ENCODE measurements at places on chromosomes 11 and 22.

DNA sequence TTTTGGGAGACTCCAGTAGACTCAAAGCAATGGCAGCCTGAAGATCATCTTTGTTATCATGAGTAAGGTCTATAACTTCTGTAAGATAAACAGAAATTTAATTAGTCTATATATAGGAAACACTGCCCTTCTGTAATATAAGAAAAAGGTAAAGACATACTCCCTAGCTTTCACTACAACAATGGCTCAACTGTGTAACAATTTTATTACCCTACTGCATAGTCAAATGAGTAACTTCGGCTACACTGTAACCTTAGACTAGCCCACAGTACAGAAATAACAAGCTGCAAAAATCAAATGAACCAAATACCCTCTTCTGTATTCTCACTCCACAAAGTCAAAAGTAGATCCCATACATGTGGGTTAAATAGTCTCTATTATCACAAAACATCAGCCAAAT is 33.7 kb downstream of the USP28 start:
- no peak for DNase-seq

GRCh38 chr22:45740236-45740635 is 68.6 kb downstream of the ATXN10 start:
- peak; percentile 42 for DNase-seq

DNA sequence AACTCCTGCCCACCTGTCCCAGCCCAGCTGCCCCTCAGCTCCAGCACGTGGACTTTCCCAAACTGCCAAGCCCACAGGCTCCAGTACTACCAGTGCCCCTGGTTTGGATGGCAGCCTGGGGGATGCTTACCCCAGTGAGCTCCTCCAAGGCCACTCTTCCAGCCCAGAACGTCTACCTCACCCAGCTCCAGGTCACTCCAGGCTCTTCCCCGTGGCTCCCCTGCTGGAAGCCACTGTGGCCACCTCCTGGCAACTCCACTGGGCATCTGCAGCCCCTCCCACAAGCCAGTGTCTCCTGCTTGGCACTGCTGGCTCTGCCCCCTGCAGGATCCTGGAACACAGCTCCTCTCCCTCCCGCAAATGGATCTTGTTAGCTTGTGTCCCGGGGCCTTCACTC is 29.3 kb downstream of the LMO1 start:
- DNase-seq: no peak

- DNase-seq: no peak
These were observed 108.4 kb downstream of the RPL27A start for GRCh38 chr11:8790968-8791367.

DNA sequence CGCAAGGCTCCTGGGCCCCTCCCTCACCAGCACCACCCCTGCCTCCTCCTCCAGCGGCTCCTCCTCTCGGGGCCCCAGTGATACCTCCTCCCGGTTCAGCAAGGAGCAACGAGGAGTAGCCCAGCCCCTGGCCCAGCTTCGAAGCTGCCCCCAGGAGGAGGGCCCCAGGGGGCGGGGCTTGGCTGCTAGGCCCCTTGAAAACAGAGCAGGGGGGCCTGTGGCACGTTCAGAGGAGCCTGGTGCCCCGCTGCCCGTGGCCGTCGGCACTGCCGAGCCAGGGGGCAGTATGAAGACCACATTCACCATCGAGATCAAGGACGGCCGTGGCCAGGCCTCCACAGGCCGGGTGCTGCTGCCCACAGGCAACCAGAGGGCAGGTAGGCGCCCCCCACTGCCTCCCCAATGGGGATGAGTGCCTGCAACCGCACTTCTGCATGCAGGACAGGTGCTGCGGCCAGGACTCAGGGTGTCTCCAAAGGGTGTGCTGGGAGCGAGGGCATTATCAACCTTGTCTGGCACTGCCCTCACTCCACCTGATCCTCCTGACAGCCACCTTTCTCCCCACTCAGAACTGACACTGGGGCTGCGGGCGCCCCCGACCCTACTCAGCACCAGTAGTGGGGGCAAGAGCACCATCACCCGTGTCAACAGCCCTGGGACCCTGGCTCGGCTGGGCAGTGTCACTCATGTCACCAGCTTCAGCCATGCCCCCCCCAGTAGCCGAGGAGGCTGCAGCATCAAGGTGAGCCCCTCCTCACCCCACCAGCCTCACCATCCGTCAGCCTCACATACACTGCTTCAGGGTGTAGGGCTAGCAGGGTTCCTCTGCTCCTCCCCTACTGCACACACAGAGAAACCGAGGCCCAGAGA is 10.2 kb downstream of the SMTN start:
- no peak for DNase-seq

- no peak for DNase-seq
These were observed 143.3 kb downstream of the CACNA1I start for GRCh38 chr22:39713799-39714290.

DNA sequence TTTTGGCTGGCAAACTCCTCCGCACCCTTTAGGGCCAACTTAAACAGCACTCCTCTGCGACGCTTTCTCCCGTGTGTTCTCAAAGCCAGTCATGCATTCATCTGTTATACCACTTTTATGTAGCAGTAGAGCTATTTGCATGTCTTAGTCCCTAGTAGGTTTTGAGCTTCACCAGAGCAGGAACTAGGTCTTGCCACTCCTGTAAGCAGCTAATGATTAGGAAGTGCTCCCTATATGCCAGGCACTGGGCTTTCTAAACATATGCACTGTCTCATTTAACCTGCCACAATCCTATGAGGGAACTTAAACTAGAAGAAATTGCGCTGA is 180.8 kb downstream of the DBX1 start:
- no peak for DNase-seq

DNA sequence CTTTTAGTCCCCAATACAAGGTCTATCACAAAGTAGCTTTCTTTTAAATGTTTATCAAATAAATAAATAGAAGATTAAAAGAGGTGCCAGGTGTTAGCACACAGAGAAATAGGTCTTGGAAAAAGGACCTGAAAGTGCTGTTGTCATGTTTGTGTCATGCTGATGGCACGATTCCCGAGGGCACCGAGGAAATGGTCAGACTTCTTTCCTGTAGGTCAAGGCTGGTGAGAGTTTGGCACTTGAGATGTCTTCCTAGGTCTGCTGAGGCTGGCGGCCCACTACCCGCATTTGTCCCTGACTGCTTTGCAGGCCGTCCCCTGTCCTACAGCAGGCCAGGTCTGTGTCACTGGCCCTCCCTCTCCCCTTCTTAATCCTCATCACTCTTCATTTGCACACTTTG is 112.1 kb downstream of the ATXN10 start:
- DNase-seq: no peak

DNA sequence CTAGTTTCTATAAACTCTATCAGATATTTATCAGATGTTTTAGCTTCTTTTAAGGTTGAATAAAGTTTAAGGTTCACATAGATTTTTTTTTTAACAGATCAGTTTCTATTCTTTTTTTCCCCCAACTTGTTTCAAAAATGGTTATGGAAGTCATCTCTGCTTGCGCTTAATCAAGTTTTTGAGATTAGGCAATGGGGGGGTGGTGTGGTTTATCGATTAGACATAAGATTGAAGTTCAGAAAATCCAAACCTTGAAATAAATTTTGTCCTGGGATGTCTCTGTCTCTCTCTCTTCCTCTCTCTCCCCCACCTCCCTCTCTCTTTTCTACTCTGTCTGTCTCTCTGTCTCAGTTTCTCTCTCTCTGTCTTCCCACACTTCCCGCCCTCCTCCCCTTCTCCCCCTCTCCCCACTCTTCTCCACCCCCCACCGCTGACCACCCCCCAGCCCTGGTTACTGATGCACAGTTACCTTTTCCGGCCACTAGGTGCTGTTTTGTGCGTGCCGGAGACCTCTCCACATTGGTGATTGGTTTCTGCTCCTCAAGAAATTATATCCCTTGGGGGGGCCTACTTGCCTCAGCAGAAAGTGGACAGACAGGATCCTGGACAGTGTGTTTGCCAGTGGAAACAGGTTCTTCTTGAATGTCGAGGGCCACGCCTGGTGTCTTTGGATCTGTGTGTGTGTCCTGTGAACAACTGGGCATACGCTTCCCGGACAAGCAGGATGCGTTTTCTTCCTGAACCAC is 29.7 kb upstream of the ANO1 start:
- DNase-seq: peak; percentile 14

- DNase-seq: no peak
These were observed 411.9 kb downstream of the CNTN5 start for GRCh38 chr11:99432677-99433076.

DNA sequence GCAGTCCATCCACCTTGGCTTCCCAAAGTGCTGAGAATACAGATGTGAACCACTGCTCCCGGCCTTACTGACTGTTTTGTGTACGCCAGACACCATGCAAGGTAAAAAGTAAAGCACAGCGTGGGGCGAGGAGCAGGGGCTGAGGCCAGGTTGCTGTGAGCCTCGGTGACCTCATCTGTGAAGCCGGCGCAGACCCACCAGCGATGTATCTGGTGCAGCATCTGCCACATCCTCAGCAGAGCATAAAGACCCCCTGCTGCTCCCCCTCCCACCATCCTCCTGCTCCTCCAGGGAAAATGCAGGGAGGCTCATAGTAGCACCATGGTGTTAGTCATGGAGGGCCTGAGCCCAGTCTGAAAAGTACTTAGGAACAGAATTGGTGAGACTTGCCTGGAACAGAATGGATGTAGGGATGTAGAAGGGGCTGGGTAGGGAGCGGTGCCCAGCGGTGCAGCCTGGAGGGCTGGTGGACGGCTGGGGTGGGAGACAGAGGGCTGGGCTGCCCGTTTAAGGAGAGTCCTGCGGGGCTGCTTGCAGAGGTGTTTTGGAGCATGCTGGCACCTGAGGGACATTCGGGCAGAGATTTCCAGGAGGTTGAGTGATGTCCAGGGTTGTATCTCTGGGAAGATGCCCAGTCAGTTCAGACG is 462.4 kb downstream of the BRD1 start:
- DNase-seq: no peak

GRCh38 chr22:31583861-31584485 is 78.0 kb downstream of the PISD start:
- DNase-seq: peak; percentile 57

DNA sequence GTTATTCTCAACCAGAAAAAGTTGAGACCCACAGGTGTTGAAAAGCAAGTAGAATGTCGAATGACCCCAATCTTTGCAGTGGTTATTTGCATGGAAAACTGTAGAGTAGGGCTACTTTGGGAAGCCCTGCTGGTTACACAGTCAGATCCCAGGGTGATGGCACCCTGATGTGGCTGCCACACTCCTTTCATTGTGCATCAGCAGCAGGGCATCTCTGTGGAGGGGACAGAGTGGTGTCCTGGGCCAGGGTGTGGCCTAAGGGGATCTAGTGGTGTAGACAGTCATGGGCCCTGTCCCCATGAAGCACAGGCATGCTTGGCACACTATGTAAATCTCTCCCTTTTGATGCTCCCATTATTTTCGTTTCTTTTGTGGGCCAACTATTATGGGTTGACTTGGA is 199.4 kb upstream of the NAV2 start:
- no peak for DNase-seq

DNA sequence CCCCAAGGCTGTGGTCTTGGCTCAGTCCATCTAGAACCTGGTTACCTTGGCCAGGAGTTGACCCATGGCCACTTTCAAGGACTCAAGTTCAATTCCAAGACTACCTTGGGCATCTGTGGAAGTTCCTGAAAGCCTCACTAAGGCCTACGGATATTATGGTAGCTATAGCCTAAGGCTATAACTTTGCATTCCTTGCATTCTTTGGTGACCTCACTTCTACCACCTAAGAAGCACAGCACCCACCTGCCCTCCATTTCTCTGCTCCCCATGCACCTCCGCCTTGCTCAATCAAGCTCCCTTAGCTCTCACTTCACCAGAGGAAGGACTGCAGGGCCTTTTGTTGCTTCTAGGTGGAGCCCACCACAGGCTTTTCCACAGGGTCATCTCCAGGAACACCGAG is 50.3 kb upstream of the GALNT18 start:
- no peak for DNase-seq

GRCh38 chr11:12175694-12176241 is 65.4 kb downstream of the MICAL2 start:
- DNase-seq: peak; percentile 81

DNA sequence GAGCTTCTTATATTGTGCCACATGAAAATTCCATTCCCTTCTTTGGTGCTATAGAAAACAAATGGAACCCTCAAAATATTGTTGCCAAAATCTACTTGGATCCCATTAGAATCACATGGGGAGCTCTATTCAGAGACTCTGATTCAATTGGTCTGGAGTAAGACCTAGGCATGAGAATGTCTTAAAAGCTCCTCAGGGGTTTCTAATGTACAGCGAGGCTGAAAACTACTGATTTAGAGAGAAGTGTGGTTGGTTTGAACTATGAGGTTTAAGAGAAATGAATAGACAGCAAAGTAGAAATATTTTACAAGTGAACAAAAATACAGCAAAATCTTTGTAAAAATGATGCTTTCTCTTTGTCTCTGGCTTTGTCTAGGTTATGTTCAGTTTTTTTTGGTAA is 514.7 kb downstream of the CNTN5 start:
- DNase-seq: no peak

DNA sequence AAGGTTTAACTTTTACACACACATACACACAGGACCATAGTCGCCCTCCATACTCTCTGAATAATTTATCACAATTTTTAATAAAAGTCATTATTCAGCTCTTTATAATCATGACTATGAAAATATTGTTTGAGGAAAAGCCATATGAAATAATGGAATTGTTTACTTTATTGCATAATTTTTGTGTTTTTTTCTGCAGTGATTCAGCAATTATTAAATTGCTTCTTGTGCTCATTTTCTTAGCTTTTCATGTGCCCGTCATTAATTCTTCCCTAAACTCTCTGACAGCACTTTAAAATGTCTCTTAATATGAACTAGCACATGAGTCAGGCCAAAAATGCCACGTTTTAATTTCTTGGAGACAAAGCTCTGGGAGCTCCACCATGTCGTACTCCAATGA is 77.5 kb upstream of the ALX4 start:
- no peak for DNase-seq

DNA sequence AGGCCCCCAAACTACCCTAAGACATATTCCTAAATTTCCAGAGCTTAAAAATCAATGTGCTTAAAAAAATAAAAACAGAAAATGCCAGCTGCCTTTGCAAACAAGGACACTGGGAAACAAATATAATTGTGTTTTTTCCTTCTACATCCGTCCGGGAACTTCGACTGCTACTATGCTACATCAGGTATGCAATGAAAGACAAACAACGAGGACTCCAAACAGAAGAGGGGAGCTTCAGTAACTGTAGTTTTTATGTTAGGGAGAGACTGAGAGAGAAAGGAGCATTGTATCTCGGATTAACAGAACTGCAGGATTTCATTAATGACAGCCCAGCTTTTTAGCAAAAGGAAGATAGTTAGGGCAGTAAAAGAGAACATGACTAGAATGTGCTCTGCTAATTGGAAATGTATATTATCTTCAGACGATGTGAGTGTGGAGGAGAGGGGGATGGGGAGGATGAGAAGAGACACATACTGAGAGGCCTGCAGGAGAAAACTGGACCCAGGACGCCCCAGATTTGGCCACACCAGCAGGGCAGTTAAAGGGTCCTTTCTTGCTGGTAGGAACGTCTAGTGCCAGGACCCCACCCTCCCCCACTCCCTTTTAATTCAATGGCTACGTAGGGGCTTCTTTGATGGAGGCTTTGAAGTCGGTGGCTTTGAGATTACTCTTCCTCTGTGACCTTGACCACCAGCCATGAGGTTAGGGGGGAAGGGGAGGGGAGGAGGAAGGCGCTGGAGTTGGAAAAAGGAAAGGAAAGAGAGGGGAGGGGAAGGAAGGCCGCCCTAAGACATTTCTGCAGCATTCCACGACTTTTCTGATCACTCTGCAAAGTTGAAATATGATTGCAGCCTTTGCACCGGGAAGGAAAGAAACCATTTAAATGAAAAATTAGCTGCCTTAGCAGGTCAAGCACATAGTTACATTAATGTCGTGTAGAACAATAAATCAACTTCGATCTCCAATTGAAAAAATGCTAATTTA is 187.1 kb downstream of the BLID start:
- DNase-seq: peak; percentile 18
